Activated CD4-positive, alpha-beta T cell treated with anti-CD3 and anti-CD28 coated beads, Interleukin-2, amount 50 U/mL, for 24 hours (primary cell): ENCODE measurements at places on chromosomes 5 and 9.

GRCh38 chr9:92414566-92414965 lies 9.7 kb downstream of the OMD start:
- no peak for DNase-seq

GRCh38 chr9:134059661-134060395 lies 8.0 kb downstream of the BRD3 start:
- DNase-seq: no peak

GRCh38 chr9:108620767-108621166 lies 235.0 kb downstream of the ACTL7B start:
- no peak for DNase-seq

DNA sequence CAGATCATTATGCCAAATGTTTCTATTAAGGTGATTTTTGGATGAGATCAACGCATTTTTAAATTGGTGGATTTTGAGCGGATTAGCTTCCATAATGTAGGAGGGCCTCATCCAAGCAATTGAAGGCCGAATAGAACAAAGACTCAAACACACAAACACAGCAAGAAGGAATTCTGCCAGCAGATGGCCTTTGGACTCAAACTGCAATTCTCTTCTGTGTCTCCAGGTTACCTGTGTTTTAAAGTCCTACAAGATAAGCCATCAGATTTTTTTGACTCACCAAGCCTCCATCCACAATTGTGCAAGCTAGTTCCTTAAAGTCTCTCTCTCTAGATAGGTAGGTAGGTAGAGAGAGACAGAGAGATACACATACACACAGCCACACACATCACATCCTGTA lies 25.5 kb downstream of the CDH6 start:
- no peak for DNase-seq

DNA sequence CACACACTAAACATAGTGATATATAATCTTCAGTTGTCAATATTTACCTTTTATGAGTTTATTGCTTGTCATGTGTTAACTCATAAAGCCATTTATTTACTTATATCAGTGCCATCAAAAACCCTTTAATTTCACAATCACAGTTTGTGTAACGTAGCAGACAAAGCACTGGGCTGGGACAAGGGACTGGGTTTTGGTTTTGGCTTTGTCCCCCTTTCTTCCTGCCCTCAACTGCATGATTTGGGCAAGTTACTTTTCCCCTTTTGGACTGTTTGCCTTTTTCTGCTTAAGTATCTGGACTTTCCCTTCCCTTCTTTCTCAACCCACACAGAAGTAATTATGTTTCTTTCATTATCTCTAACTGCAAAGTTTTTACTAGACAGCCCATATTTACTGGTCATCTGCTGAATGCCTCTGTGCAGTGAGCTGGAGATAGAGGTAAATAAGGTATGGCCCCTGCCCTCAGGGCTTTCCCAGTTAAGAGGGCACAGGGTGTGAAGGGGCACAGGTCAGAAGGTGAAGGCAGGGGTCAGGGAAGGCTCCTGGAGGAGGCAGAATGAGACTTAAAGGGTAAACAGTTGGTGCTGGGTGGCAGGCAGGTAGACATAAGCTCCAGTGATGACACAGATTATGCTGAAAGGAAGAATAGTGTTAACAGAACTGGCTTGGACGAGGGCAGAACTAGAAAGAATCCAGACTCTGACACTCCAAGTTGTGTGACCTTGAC lies 14.8 kb upstream of the NR3C1 start:
- DNase-seq: no peak

DNA sequence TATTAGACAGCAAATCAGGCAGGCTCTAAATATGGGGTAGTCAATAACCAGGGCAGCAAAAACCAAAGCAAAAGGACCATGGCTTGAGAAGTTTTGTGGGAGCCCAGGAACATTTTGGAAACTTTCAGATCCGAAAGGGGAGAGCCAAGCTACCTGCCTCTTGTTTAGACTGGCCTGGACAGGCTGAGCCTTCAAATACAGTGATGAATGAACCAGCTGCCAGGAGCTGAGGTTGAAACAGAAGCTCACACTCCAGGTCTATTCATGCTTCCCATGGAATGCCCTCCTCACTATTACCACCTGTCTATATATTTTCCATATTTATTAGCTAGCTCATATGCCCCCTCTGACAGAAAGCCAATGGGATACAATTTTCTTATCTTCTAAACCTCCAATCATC lies 150.8 kb upstream of the SLC44A1 start:
- DNase-seq: no peak

DNA sequence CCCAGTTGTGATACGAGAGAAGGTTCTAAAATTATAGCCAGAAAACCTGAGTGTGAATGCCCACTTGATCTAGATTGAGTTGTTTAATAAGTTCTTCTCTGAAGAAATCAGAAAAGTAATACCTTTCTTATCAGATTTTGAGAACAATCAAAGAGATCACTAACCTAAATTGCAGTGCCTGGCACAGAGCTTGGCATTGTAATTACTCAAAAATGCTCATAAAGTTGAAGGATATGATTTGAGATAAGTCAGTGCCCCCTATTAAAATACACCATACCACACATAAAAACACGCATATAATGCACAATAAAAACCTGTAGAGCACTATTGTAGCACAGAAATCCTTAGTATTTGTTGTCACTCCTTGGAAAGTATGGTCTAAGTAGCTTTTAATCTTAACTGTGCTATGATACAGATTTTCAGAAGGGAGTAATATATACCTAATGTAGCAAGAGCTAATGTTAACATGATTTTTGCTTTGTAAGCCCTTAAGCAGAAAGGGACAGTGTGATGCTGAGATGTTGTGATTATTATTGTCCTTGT lies 257.5 kb upstream of the CDH18 start:
- DNase-seq: no peak

DNA sequence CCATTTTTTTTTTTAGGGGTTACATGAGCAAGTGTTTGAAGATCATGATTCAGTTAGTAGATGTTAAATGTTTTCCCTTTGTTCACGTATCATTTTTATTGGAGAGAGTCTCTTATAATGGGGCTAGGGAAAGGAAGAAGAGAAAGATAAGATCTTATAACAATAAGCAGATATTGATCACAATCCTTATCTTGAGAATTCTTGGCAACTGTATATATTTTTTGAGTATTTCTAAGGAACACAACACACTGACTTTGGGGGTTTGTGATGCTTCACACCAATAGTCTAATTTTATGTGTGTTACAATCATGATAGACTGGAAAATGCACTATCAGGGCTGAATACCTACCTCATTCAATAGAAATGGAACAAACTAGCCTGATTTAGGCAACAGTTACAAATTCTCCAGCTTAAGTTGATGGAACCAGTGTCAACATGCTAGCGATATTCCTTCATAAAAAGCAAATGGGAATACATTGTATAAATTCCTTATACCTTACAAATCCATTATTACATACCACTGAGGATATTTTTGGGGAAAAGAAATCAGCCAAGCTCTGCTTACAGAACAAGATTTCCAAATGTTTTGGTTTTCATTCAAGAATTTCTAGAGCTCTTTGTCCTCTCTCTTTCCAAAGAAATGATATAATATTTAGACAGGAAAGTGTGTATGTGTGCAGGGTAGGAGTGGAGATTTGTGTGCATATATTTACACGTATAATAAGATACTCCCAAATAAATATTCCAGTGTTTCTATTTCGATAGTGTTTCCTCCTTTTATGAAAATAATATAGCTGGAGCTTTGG lies 41.5 kb downstream of the SVEP1 start:
- no peak for DNase-seq
